Renal pelvis (tissue), 12 donors: ENCODE measurements at places on chromosomes 16 and 17. TPM values are rescaled to one million over a fixed set of nuclear protein-coding genes. Genes with fewer than 3 reads are reported as not detected.

DNA sequence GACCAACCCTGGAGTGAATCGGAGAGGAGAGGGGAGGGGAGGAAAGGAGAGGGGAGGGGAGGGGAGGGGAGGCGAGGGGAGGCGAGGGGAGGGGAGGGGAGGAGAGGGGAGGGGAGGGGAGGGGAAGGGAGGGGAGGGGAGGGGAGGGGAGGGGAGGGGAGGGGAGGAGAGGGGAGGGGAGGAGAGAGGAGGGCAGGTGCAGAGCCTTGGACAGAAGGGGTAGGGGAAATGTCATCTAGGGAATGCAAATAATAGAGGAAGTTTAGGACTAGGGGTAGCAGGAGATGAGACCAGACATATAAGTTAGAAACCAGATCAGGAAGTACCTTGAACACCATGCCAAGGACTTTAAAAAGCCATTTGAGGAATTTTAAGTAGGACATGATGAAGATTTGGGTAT lies 119.8 kb downstream of the RBFOX3 start:
- DNase-seq = no peak

ATP1B2 gene
- polyA plus RNA-seq = 24.2 TPM

HEXIM2 gene
- polyA plus RNA-seq = 16.6 TPM

OMG gene
- 0.35 TPM for polyA plus RNA-seq

STX8 gene
- polyA plus RNA-seq = 54.5 TPM

- no peak for DNase-seq
These were observed 35.2 kb upstream of the CAPN15 start for GRCh38 chr16:492211-492875.

GRCh38 chr17:77254951-77255825 lies 114.4 kb downstream of the SEC14L1 start:
- DNase-seq = peak; percentile 64

- peak; percentile 61 for DNase-seq
These were observed 65.9 kb upstream of the IRX6 start for GRCh38 chr16:55257966-55258613.

- DNase-seq = peak; percentile 46
These were observed 2.2 kb upstream of the MPG start for GRCh38 chr16:75580-76501.

- no peak for DNase-seq
These were observed 50.7 kb upstream of the RPL38 start for GRCh38 chr17:74152591-74153455.

DNA sequence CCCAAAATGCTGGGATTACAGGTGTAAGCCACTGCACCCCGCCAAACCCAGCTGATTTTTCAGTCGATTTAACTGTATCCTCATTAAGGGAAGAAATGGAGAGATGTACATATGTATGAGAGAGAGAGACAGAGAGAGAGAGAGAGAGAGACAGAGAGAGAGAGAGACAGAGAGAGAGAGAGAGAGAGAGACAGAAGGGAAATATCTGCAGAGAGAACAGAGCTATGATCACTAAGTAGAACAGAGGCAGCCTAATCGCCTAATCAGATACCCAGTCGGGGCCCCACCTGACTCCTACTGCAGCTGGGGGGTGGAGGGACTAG lies 70.0 kb downstream of the RBBP6 start:
- no peak for DNase-seq

DNA sequence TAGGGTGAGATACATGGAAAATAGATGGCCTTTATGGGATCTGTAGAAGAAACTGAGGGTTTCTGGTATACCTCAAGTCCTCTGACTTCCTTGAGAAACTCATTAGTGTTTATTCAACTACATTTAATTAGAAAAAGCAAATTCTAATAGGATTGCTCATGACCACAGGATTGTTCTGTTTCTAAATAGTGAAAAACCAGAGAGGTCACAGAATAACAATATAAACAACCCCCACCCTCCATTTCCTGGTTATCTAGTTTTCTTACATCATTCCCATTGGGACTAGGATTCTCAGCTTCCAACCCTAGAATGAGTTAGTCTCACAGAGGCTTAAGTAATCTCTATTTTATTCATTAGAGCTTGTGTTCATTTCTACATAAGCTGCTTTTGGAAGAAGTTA lies 30.0 kb downstream of the SF3B3 start:
- no peak for DNase-seq

SLC43A2 gene
- polyA plus RNA-seq = 41.4 TPM

DNA sequence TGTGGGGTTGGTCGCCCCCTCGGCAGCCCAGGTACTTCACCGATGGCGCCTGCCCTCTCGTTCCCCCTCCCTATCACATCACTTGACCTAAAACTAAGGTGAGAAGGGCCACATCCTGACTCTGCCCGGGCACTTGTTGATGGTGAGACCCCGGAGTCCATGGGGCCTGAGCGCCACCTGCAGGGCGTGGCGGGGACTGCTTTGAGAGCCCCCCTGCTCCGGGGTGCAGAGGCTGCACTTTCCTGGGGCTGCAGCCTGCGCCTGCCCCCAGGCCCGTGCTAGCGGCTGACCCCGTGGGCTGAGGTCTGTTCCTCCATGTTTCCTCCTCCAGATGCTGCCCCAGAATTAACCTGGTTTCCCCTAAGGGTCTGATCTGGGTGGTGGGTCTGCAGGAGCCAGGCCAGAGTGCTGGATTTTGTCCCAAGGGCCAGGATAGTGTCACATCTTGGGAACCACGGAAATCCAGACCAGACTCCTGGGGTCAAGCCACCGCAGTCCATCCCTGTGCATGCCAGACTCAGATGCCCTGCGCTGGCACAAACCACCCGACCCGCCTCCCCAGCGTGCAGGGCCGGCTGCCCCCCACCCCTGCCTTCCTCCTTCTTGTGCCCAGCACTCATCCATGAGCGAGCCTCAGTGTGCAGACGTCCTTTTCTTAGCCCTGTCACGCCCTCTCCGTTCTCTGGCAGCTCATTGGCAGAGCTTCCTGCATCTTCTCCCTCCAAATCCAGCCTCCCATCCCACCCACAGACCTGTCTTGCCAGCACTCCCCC lies 2.7 kb downstream of the NDUFAF8 start:
- no peak for DNase-seq

- DNase-seq = no peak
These were observed 242.5 kb downstream of the BCAS3 start for GRCh38 chr17:60920107-60920506.

GRCh38 chr16:14036889-14037288 lies 34.2 kb upstream of the MRTFB start:
- DNase-seq = no peak

- DNase-seq = no peak
These were observed 5.7 kb downstream of the ADGRG1 start for GRCh38 chr16:57634171-57634570.

- peak; percentile 61 for DNase-seq
These were observed 690 bp downstream of the RHOT1 start for GRCh38 chr17:32142857-32143526.

- DNase-seq = no peak
These were observed 79.8 kb upstream of the TBC1D3K start for GRCh38 chr17:37844158-37844976.

- DNase-seq = no peak
These were observed 116.7 kb downstream of the PITPNC1 start for GRCh38 chr17:67493812-67494211.

CD300A gene
- polyA plus RNA-seq = 1.5 TPM

- peak; percentile 39 for DNase-seq
These were observed 42.5 kb downstream of the PLCG2 start for GRCh38 chr16:81821436-81822128.

GRCh38 chr17:50204431-50204830 lies 3.0 kb upstream of the COL1A1 start:
- no peak for DNase-seq

DNA sequence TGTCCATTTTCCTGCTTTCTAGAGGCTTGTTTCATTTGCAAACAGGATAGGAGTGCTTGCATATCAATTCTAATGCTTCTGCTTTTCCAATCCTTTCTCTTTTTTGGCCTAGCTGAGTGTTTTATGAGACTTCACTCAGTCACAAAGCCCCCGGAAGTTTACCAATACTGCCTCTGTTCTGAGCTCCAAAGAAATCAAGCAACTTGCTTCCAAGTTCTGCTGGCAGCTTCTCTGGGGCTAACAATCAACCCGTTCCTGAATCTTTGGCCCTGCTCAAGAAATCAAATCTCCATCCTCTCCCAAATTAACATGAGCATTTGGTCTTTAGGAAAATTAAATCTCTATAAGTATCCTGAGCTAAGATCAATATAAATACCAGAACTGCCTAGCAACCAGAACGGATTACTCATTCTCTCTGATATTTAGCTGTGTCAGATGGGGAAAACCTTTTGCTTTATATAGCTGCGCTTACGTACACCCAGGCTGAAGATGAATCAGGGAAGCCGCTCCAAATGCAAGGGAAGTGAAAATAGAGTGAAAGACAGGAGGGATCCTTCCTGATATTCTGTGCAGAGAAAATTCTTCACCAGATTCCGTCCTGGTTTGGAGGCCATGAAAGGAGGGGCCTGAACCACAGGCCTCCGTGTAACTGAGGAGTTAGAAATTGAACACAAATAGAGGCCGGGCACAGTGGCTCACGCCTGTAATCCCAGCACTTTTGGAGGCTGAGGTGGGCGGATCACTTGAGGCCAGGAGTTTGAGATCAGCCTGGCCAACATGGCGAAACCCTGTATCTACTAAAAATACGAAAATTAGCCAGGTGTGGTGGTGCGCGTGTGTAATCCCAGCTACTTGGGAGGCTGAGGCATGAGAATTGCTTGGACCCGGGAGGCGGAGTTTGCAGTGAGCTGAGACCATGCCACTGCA lies 23.3 kb upstream of the GRB2 start:
- no peak for DNase-seq

GRCh38 chr17:82444284-82444893 lies 6.2 kb downstream of the CYBC1 start:
- DNase-seq = no peak
